Activated B cell treated with CpG ODN at 0.5 μM for 24 hours (primary cell): ENCODE measurements at places on chromosomes 7 and 10.

GRCh38 chr7:24026351-24026750 is 257.6 kb upstream of the NPY start:
- DNase-seq, result no peak

DNA sequence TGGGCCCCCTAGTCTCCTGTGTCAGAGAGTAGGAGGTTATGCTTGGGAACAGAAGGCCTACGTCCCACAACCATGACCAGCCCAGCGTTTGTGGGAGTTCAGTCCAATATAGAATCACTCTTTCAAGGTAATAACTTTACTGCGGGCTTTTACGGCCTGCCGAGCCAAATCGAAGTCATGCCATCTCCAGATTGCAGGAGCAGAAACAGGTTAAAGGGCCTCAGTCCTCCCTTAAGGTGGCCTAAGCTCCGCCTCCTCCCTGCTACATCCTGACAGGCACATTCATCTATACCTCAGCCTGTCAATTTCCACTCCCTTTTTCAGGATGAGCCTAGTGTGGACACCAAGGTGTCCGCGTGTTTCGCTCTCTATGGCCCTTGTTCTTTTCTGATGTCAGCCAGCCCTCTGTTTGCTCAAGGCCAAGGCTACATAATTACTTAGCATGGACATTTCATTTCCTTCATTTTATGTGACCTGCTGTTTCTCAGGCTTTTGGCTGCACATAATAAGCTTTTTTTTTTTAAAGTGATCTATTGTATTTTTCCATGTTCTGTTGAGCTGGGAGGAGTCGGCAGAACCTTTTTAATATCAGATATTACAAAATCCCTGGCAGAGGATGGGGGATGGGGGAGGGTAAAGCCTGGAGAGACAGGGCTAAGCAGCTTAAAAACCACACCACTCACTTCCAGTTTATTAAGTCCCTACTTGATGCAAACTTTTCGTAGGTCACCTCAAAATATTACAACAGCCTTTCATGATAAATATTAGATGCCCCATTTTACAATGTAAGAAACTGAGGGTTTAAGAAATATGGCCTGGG is 84.6 kb downstream of the CACNB2 start:
- no peak for DNase-seq

GRCh38 chr7:152464312-152465118 is 28.7 kb upstream of the KMT2C start:
- no peak for DNase-seq

DNA sequence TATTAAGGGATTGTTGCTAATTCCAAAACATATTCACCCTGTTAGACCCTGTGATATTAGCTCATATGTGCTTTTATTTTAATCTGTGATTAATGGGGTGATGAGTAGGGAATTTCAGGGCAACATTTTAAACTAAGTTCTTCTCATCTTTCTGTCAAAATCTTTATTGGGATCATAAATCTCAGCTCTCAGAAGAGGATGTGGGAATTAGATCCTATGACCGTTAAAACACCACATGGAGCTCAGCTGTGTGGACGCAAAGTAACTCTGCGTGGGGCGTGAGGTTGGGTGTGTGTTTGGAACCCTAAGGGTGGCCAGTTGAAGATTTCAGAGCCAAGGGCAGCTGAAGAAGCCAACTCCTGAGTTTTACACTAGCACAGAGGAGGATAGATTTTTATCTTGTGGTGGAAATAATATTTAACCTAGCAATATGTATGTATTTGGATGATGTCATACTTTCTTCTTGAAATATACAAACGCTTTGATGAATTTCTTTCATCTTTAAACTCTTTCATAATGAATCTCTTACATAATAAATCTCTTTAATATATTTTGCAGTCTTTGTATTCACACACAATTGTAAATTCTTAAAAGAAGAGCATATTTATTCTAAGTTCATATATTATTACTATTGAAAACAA is 64.4 kb downstream of the EPDR1 start:
- DNase-seq, result no peak

DNA sequence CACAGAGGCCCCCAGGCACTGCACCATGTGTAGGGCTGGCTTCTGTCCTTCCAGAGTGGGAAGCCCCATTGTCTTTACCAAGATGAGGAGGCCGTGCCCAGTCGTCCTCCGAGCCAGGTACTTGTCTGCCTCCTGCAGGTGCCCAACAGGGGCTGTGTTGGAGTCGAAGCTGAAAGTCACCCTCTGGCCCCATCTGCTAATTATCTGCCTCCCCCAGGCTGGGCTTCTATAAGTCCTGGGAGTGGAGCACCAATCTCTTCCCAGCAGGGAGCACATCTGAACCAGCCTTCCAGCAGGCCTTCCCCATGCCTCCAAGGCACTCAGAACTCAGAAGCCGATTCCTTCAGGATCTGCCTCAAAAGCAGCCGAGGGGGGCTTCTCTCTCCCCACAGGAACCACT is 11.6 kb upstream of the CHST15 start:
- DNase-seq, result no peak

GRCh38 chr10:86188326-86188725 is 178.3 kb downstream of the GRID1 start:
- no peak for DNase-seq

- no peak for DNase-seq
These were observed 72.5 kb downstream of the SYPL1 start for GRCh38 chr7:106039486-106040060.

GRCh38 chr7:27237735-27238334 is 4.8 kb upstream of the EVX1 start:
- no peak for DNase-seq
